ENCODE measurements at places on chromosomes 3 and 15.

DNA sequence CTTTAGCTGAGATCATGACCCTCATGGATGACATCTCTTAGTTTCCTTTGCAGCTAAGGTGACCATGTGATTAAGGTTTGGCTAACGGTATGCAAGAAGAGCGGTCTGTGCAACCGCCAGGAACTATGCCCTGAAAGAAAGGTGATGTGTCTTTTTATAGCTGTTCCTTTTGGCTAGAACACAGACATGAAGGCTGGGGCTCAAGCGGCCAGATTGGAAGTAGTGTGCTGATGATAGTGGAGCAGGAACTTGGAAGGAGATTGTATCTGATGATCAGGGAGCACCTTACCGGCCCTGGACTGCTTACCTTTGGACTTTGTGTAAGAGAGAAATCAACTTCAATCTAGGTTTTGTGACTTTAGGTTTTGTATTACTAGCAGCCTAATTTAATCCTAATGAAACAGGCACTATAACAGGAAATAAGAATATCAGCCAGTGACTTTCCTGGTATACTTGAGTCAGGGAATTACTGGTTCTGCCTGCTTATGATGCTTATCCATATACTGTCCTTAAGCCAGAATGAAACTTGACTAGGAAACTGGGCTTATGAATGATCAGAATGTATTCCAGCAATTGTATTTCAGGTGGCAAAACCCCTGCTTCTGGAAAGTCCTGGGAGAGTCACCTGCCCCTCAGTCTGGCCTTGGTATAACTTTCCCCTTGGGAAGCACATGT, 164.3 kb upstream of the LRIG1 start:
- no peak for DNase-seq

- DNase-seq, result no peak
These were observed 32.7 kb downstream of the USF3 start for GRCh38 chr3:113663761-113664160.

DNA sequence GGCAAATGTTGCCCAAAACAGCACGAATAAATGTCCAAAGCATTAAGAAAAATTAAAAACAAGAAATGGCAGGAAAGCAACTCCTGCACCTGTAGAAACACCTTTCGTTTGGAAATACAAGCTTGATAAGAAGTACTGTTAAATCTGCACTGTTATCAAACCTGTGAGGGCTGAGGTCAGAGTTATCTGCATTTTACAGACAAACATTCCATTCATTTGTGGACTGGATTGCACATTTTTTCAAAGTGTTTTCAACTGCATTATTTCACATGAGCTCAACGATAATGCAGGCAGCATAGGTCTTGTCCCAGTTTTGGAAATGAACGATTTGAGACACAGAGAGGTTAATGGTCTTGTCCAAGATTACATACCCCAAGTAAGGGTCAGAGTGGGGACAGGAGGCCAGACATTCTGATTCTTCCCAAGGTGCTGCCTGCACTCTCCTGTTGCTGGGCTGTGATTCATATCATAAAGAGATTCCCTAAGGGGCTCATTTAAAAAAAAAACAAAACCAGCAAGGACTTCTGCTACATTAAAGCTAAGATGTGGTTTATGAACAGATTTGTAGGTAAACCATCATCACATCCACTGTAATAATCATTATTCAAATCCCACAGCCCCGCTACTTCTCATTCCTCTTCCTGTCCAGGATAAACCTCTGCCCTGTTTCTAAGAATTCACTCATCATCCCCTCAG, 13.0 kb downstream of the GUCA1C start:
- DNase-seq, result no peak

- DNase-seq, result no peak
These were observed 119.2 kb upstream of the CMC1 start for GRCh38 chr3:28122227-28122626.

GRCh38 chr3:126511291-126511690, 6.3 kb downstream of the UROC1 start:
- no peak for DNase-seq

Measured in WTC11 (cell line).